ENCODE measurements at places on chromosomes 6 and 20.

DNA sequence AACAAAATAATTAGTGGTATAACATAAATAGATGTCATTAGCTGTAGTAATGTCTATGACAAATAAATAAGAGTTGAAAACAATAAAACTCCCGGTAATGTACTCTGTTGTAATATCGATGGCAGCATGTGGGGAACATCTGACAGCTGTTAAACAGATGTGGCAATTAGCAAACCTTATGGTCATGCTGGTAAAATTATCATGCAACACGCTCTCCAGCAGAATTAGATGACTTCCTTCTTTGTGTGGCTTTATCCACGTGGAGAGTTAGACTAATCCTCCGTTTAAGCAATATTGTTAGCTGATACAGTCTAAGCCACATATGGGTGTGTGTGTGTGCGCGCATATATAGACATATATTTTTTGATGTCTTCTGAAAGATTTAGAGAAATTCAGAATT, 77.7 kb upstream of the ZFP64 start:
- DNase-seq = no peak

- DNase-seq = no peak
These were observed 107.9 kb upstream of the NXT1 start for GRCh38 chr20:23242556-23243180.

DNA sequence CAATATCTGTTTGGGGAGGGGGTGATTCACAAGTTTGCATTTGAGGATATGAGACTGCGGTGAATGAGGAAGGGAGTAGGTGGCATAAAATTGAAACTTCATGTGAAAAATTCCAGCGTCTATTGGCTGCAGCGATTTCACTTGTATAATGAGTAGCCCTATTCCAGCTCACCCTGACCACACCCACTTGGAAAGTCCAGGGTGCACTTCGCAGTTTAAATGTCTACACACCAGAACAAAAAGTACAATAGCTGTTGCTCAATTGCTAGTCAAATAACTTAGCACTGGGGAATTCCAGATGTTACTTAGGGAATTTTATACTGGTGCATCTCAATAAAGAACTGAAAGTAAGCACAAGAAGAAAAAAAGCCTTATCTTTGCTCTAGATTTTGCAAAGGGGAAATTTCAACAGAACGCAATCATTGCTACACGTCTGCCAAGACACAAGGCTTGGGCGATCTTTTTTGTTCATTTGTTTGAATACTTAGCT, 6.3 kb downstream of the TNFAIP3 start:
- DNase-seq = peak; percentile 52

- DNase-seq = no peak
These were observed 129.5 kb upstream of the HDAC2 start for GRCh38 chr6:114100215-114100994.

- peak; percentile 93 for DNase-seq
These were observed 14.7 kb downstream of the UCKL1 start for GRCh38 chr20:63941282-63942081.

DNA sequence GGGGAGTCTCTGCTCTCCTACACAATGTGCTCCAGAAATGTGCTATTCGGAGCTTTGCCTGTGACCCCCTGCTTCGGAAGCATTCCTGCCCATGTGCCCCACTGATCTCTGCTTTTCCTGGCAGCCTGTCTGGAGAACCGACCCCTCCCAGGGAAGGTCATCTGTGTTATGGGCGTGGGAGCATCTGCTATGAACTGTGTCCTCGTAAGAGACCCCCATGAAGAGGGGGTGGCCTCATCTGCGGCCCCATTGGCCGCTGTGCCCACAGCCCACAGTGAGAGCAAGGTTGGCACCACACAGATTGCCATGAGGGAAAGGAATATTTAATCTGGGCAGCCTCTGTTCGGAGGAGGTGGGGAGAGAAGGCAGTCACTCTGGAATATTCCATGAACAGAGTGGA, 32.7 kb upstream of the IRF4 start:
- DNase-seq = no peak

- DNase-seq = no peak
These were observed 41.6 kb upstream of the ANKEF1 start for GRCh38 chr20:9993137-9993536.

DNA sequence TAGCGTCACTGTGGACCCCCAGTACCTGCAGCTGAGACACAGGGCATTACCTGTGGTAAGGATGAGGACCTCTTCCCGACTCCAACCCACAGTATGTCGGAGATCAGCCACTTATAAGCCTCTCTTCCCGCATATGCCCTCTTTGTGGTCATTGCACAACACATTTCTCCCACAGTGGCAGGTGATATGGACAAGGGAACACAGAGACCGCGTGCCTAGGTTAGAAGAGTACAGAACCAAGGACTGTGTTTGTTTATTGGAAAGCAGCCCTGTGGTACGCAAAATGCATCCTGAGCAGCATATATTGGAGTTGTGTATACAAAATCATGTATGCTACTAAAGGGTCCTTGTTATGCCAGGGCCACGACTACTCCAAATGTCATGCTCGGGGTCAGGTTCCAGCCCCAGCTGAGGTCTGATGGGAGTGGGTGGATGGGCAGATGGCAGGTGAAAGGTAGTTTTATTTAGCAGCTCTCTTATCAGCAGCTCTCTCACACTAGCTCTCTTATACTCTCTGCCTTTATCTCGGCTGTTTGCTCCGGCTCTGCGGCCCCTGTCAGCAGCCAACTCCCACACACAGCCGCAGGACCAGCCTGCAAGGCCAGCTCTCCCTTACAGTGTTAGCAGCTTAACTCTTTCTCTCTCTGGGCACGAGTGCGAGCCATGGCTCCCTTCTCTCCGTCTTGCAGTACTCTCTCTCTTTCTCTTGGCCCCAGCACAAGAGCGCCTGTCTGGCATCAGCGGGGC, 569.0 kb downstream of the KIF16B start:
- DNase-seq = no peak

- DNase-seq = no peak
These were observed 51.1 kb downstream of the ENPP1 start for GRCh38 chr6:131858765-131859415.

- DNase-seq = no peak
These were observed 12.9 kb upstream of the PTGIS start for GRCh38 chr20:49580813-49581174.

- DNase-seq = no peak
These were observed 31.5 kb downstream of the TRAF3IP2 start for GRCh38 chr6:111573892-111574797.

DNA sequence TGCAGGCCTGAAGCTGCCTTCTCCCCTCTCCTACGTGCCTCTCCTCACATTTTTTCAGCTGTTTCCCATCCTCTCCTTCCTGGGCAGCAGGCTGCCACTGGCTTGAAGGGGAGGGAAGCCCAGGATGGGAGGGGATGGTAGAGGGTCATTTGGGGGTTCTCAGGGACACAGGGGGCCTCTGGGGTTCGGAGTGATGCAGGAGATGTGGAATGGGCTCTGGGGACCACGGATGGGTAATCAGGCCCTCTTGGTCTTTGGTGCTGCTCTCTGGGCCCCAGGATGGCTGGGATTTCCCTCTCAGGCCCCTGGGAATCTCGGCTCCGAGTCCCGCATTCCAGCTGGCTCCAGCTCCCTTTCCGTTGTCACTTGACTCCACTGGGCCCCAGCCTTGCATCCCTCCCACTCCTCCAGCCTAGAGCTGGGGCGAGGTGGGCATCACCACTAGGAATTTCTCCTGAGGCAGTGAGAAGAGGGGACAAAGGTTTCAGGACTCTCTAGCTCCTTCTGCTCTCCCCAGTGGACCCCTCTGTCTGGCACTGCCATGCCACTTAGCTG, 2.0 kb upstream of the DDR1 start:
- DNase-seq = no peak

DNA sequence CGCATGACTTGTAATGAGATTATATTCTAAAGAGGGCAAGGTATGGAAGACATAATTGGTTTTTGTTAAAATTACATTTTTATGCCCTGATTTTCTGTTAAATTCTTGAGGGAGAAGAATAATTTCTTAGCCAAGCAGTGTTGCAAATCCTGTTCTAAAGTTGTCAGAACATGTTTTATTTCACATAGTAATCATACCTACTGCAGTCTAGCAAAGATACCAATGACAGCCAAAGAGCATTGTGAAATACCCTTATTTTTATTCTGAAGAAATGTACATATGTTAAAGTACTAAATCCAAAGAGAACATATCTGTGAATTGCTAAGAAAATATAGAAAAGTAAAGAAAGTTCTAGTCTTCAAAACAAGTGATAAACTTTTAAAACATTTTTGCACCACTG, 39.6 kb upstream of the SMIM8 start:
- DNase-seq = no peak

DNA sequence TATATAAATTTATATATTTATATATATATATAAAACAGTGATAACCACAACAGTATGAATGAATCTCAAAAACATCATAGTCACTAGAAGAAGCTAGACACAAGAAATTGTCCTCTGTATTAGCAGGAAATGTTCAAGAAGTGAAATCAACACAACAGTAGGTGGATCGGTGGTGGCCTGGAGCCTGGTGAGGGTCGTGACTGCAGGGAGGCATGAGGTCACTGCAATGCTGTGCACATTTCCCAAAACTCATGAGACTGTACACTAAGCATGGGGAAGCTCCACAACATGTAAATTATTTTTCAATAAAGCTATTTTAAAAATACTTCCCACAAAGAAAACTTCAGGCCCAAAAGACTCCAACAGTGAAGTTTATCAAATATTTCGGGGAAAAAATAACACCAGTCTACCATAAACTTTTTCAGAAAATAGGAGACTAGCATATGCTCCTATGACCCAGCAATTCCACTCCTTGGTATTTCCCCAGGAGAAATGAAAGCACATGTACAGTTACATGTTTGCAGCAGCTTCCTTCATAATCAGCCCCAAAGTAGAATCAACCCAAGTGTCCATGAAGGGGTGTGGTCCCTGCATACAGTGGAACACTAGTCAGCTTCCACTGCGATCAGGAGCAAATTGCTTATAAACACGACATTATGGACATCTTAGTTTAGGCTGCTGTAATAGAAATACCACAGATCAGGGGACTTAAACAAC, 144.2 kb downstream of the TBXT start:
- no peak for DNase-seq

DNA sequence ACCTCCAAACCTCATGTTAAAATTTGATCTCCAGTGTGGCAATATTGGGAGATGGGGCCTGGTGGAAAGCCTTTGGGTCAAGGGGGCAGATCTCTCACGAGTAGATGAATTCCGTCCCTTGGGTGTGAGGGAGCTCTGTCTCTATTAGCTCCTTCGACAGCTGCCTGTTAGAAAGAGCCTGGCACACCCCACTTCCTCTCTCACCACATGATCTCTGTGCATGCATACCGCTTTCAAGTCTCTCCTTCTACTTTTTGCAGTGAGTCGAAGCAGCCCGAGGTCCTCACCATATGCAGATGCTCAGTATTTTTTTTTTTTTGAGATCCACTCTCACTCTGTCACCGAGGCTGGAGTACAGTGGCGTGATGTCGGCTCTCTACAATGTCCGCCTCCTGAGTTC, 176.9 kb downstream of the SYNDIG1 start:
- DNase-seq = no peak

DNA sequence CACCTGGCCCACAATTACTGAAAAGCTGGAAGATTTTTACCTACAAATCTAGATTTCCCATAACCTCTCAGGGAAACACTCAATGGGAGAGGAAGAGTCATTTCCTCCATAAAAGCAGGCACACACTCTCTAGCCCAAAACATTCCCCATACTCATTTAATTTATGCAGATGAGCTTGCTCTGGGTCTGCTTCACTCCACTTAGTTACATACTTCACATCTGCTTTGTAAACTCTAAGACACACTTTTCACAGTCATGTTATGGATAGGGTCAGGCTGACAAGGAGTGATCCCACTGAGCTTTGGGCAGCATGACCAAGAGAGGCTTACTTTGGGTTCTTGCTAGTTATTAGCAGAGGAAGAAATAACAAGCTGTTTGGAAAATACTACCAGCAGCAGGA, 27.4 kb downstream of the TRPC4AP start:
- DNase-seq = no peak

DNA sequence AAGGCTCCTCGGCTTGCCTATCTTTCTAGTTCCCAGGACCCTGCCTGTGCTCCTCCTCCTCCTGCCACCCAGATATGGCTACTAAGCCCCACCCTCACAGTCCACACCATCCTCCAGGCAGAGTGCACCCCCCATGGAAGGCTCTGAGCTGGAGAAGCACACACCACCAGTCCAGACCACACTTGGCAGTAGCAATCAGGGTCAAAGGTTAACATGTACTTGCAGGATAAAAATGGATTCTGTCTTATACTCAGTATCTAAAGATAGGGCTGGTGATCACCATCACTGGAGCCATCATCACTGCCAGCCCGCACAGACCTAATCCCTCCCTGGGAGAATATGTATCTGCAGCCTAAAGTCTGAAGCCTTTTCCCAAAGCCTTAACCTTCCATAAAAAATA, 83.4 kb downstream of the PRKN start:
- DNase-seq = no peak

GRCh38 chr20:23318347-23318746, 32.2 kb upstream of the NXT1 start:
- no peak for DNase-seq

DNA sequence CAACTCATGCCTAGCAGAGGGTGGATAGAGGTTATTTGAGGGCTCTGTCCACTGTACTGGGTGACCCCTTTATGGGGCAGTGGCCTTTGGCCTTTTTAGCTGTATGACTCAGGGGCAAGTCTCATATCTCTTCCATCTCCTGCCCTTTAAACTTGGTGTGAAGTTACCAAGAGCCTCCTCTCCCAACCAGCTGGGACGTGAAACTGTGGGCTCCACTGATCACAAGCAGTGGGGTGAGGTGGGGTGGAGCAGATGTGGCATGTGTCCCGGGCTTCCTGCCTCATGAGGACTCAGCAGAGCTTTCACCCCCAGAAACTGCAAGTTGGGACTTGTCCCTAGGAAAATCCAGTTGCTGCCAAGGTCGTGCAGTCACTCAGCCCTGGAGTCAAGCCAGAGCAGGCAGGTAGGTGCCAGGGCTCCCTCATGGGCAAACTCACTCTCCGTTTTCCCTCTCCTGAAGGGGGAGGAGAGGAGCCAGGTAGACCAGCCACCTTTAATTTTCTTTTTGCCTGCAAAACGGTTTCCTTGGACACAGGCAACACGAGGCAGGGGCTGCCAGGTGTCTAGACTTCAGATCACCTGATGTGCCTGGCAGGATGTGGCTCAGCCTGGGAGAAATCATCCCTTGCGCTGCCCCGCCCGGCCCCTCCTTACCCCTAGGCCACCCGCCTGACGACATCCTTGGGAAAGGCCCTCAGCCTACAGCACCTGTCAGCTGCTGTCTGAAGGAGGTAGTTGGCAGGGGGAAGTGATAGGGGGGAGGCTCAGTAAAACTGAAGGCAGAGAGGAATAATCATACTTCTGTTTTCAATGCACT, 4.0 kb downstream of the CDKN1A start:
- DNase-seq = peak; percentile 67

GRCh38 chr6:38673397-38674165, 29.4 kb downstream of the GLO1 start:
- DNase-seq = peak; percentile 10

- no peak for DNase-seq
These were observed 126.9 kb upstream of the ARMC2 start for GRCh38 chr6:108721286-108721685.

GRCh38 chr6:158816803-158817727, 2.1 kb downstream of the EZR start:
- DNase-seq = peak; percentile 20

GRCh38 chr6:90530882-90531281, 56.0 kb downstream of the MAP3K7 start:
- no peak for DNase-seq
